Activated CD4-positive, alpha-beta T cell treated with anti-CD3 and anti-CD28 coated beads, Interleukin-2, amount 50 U/mL, for 1 hour (primary cell): ENCODE measurements at places on chromosomes 2 and 18.

- no peak for DNase-seq
These were observed 24.8 kb downstream of the ATP9B start for GRCh38 chr18:79093986-79094385.

DNA sequence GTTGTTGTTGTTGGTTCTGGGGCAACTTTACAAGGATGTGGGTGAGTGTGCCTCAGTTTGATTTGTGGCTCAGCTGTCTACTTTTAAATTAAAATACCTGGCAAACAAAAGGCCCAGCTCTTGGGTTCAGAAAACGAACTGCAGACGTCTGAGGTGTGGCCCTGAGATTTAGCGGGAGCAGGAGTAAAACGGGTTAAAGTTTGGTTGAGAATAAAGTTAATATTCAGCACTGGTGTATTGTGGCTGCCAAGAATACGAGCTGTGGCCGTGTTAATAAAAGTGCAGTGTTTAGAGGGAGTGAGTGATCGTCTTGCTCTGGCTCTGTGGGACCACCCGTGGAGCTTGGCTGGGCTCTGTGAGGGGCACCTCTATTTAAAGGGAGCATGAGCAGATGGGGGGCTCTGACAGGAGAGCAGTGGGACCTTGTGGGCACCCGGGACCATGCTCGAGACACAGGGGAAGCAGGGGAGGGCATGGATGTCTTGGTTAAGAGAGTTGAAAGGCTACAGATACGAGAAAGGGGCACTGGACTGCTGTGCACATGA lies 80.3 kb downstream of the VAPA start:
- no peak for DNase-seq

DNA sequence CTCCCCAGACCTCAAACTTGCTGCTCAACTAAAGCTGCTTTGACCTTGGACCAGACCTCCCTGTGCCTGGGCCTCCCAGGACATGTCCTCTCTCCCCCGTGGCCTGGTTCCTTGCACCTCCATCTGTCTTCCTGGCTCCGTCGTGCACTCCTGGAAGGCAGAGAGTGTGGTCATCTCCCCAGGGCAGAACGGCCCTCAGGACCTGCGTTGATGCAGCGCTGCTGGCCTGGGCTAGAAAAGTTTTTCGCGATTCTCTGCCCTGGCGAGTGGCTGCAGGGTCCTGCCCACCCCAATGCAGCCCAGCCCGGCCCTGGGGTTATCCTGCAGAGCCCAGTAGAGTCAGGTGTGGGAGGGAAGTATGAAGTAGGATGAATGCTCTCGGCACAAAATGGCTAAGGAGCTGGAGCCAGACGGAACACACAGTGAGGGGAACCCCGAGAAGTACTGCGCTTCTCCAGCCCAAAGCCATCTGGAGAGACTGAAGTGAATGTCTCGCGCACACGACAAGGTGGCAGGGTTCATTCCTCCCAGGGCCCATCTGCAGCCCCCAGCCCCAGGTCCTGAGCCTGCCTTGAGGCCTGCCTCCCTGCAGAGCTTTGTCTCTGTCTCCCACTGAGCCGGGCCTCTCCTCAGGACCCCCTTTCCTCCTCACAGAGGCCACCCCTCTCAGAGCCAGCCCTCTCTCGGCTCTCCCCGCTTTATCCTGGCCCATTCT lies 41.7 kb downstream of the ATOH8 start:
- DNase-seq: no peak

DNA sequence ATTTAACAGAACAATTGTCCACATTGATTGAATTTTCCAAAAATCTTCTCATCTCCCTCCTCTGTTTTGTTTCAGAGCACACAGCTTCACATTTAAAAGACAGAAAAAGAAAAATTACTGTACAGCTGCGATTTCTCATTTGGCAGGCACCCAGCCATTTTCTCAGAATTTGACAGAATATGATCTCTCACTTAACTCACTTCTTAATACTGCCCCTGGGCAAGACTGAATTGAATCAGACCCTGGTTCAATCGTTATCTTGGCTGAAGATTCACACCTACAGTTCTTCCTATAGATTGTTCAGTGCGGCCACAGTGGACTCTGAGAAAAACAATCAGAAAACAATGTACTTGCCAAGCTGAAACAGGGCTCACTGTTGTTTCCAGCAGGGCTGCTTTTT lies 90.2 kb upstream of the LHCGR start:
- no peak for DNase-seq

- no peak for DNase-seq
These were observed 79.6 kb upstream of the SPOPL start for GRCh38 chr2:138421971-138422335.

DNA sequence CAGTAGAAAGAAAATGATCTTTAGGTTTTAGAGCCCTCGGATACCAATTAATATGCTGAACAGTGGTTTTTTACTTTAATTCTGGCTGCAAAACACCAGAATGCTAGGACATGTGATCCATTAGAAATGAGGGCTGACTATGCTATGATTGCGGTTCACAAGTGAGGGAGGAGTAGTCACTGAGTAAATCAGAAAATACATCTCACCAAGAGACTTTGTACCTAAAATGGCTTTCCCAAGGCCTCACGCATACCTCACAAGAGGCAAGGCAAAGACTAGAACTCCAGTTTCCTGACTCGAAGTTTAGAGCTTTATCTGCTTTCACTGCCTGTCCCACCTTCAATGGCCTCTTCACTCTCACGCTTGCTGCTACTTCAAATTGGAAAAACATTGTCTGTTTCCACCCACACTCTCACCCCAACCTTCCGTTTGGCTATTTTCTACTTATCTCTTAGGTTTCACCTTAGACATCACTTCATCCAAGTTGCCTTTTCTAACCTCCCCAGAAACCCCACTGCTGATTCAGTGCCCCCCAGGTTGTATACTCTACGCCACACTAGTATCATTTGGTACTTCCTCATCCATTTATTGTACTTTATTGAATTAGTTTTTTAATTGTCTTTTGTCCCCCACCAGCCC lies 5.1 kb upstream of the MBD2 start:
- no peak for DNase-seq

- DNase-seq: no peak
These were observed 7.5 kb upstream of the CFAP221 start for GRCh38 chr2:119536707-119537106.

DNA sequence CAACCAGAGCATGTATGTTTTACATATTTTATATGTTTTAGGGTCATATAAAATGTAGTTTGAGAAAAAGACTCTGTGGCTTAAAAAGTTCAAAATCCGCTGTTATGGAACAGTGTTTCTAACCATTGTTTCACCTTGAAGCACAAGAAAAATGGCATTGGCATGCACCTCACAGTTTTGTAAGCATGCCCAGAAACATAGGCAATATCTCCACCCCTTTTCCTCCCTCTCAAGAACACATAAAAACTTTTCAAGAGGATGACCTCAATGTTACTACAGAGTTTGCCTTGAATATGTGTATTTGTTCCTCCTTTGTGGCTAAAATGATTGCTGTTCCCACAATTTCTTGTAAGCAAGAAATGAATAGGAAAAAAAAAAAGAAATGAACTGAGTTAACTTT lies 29.3 kb upstream of the SLC40A1 start:
- no peak for DNase-seq

DNA sequence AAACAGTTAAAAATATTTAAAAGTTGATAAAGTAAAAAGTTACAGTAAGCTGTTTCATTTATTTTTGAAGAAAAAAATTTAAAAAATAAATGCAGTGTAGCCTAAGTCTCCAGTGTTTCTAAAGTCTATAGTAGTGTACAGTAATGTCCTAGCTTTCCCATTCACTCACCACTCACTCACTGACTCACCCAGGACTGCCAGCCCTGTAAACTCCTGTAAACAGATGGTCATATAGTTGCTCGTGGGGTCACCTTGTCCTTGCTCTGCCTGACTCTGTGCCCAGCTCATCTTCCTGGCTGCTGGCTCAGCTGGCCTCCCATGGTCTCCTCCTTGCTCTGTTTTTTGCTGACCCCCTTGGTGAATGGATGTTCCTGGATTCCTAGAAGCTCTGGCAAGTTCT lies 180.3 kb downstream of the VAPA start:
- no peak for DNase-seq

GRCh38 chr2:178197791-178198190 lies 3.5 kb downstream of the OSBPL6 start:
- DNase-seq: no peak

DNA sequence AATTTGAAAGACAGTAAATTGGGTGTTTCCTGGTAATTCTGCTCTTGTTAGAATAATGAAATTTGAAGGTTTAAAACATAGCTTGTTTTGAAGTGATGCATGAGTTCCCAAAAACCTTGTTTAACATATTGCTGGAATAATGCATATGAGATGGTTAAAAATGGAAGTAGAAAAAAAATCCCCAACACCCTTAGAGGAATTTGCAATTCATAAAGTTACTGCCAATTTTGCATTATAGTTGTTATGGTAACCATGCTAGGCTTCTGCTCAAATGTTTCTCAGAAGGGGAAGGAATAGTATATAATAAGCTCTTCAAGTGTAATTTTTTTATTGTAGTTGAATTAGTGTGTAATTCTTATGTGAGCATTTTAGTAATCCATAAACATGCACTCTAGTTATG lies 49.1 kb downstream of the FASTKD2 start:
- DNase-seq: no peak

DNA sequence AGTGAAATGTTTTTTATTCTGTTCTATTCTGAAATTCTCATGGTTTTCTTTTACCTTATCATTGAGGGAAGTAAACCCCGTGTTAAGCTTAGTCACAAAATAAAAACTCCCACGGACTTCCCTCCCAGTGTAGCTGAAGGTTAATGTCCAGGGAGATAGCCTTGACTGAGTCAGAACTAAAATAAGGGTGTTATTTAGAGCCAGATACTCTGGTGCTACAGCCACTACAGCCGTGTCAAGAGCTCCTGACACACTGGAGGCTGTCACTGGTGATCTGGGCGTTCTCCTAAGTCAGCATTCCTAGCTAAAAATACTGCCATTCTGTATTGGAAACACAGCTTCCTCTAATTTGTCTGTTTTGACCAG lies 82.0 kb upstream of the RANBP2 start:
- no peak for DNase-seq

DNA sequence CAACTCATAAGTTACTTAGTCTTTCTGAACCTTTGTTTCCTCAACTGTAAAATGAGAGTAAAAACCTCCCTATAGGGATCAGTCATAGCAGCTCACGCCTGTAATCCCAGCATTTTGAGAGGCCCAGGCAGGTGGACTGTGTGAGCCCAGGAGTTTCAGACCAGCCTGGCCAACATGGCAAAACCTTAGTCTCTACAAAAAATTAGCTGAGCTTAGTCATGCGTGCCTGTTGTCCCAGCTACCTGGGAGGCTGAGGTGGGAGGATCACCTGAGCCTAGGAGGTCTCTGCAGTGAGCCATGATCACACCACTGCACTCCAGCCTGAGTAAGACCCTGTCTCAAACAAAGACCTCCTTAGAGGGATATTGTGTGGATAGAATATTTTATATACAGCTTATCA lies 2.3 kb downstream of the GPR155 start:
- no peak for DNase-seq

DNA sequence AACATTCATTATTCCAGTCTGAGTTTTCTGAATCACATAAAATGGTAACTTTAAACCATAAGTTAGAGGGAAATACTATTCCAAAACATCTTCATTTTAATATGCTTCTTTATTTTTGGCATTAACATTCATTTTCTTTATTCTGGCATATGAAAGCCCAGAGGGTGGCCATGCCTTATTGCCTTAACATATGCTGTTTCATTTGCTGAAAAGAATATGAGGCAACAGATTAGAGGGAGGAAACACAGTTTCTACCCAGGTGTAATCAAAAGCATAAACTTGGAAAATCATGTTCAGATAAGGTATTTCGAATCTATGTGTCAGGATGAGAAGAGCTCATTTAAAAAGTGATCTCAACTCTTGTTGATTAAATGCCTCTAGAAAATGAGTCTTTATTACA lies 379.9 kb upstream of the DSEL start:
- no peak for DNase-seq

DNA sequence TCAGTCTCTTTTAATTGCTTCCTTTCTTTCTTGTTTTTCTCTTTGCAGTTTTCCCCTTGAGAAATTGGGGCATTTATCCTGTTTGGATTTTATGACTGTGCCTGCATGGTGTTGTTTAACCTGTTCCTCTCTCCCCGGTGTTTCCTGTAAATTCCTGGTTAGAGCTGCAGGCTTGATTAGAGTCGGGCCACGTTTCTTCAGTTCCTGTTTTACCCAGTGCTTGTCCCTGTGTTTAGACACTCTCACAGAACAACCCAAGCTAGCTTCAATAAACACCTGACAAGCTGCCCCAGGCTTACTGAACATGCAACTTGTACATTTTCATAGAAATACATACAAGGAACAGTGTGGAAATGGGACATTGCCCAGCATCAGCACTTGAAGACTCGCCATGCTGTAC lies 53.9 kb downstream of the NGEF start:
- no peak for DNase-seq

GRCh38 chr2:126715111-126715510 lies 59.2 kb downstream of the GYPC start:
- DNase-seq: no peak

DNA sequence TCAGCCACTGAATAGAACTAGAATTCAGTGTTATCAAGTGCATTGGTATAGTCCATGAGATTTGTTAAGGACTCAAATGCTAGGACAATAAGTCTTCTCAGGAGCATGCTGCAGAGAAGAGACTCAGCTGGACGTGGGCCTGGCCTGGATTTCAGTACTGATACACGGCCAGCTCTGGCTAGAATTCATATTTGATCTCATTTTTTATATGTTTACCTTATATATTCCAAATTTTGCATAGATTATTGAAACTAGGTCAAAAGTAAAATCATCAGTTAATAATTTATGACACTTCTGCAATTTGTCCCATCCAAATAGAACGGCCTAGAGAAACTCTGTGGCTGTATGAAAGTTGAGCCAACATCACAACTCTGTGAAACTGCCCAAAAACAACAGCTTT lies 262.0 kb downstream of the DLGAP1 start:
- DNase-seq: no peak

GRCh38 chr2:222451224-222451674 lies 26.9 kb downstream of the SGPP2 start:
- DNase-seq: no peak
